ENCODE measurements at places on chromosomes 5 and 9. TPM values are rescaled to one million over a fixed set of nuclear protein-coding genes. Genes with fewer than 3 reads are reported as not detected.

The PCDHA9 gene
- not detected for total RNA-seq

The IL31RA gene
- 0.31 TPM for total RNA-seq

GRCh38 chr9:37587521-37587920 is 4.9 kb downstream of the TOMM5 start:
- peak overlapping the region; percentile 32 for H3K27ac ChIP-seq
- peaks cover 8% of the 10 kb centered on the region for H3K4me1 ChIP-seq
- no peak for DNase-seq
- no peak overlapping the region for H3K4me3 ChIP-seq

GRCh38 chr9:123107639-123108285 is 74.3 kb downstream of the GPR21 start:
- peaks cover 24% of the 10 kb centered on the region for H3K36me3 ChIP-seq
- no peaks in the 10 kb centered on the region for H3K27me3 ChIP-seq
- no peak overlapping the region for H3K4me3 ChIP-seq
- H3K4me1 ChIP-seq = no peaks in the 10 kb centered on the region
- no peak overlapping the region for H3K27ac ChIP-seq
